ENCODE measurements at places on chromosomes 16 and 17.

DNA sequence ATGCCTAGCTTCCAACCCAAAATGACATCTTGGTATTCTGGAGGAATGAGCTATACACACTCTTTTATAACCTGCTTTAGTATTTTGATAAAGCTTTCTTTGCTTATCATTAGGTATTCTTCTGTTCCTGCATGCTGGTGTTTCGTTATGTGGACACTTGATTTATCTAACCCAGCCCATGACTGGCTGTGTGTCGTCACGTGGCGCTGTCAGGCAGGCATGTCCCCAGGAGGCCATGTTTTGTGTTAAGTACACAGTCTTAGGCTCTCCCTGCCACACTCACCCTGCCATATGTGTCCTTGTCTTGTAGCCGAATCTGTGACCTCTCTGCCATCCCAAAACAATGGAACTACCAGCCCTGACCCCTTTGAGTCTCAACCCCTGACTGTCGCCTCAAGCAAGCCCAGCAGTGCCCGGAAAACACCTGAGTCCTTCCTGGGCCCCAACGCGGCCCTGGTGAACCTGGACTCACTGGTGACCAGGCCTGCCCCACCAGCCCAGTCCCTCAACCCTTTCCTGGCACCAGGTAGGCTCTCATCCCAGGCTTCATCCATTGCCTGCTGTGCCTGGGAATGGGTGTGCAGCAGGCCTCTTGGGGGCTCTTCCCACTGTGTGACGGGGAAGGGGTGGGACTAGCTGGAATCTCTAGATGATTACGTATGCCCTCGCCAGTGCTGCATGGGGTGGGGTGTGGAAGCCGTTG lies 30.8 kb downstream of the B9D1 start:
- ATAC-seq: no peak

DNA sequence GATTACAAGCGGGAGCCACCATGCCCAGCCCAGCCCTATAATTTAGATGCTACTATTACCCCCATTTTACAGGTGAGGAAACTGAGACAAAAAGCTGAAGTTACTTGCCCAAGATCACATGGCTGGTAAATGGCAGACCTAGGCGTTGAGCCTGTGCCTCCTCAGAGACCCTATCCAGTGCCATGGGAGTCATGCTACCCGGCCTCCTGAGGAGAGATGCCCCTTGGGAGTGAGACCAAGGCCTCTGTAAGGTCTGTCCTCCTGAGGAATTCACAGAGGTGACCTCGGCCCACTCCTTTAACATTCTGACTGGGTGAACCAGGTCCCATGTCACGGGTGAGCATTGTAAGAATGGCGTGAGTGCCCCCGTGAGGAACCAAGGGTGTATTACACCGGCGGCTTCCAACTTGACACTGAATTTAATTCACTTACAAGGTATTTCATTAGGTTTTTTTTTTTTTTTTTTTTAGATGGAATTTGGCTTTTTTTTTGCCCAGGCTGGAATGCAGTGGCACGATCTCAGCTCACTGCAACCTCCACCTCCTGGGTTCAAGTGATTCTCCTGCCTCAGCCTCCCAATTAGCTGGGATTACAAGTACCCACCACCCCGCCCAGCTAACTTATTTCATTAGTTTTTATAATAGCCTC lies 95.7 kb downstream of the ABCC6 start:
- peak; percentile 77 for ATAC-seq

- no peak for ATAC-seq
Measured at GRCh38 chr17:80737106-80738019, 192.7 kb downstream of the RPTOR start.

- ATAC-seq: no peak
Measured at GRCh38 chr16:57131351-57131970, 39.1 kb downstream of the CPNE2 start.

DNA sequence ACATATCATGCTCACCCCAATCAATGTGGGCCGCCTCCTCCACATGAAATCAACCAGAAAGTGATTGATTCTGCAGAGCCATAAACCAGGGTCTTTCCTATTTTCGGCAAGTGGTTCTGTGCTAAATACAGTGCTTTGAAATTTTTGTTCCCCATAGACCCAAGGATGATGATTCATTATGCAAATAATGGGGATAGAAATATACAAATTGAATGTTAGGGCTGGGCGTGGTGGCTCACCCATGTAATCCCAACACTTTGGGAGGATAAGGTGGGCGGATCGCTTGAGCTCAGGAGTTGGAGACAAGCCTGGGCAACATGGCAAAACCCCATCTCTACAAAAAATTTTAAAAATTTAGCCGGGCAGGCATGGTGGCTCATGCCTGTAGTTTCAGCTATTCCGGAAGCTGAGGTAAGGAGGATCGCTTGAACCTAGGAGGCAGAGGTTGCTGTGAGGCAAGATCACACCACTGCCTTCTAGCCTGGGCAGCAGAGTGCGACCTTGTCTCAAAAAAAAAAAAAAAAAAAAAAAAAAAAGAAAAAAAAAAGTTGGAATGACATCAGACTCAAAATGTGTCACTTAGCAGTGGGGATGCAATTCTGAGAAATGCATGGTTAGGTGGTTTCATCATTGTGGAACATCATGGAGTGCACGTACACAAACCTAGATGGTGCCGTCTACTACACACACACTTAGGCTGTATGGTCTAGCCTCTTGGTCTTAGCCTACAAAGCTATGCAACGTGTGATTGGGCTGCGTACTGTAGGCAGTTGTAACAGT lies 581.7 kb downstream of the MAF start:
- no peak for ATAC-seq

DNA sequence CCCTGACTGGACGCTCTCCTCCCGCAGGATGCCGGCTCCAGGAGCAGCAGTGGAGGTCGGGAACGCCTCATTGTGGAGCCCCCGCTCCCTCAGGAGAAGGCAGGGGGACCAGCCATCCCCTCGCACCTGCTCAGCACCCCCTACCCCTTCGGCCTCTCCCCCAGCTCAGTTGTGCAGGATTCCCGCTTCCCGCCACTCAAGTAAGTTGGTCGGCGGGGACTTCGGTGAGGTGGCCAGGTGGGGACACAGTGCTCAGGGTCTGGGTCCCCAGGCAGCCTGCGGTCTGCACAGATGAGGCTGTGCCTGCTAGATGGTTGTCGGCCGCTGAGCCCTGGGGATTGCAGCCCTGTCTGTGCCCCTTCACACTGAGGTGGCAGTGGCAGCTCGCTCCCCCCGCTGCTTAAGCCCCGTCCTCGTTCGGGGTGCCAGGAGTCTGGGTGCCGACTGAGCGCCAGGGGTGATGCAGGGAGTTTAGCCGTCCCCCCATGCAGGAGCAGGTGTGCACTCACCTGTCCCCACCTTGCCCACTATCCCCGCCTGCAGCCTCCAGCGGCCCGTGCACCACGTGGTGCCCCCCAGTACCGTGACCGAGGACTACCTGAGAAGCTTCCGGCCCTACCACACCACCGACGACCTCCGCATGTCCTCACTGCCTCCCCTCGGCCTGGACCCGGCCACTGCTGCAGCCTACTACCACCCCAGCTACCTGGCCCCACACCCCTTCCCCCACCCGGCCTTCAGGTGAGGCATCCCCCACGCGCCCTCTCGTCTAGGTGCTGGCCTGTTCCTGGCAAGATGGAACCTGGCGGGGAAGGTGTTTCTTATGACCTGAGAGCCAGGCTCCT lies 34.3 kb downstream of the GINS2 start:
- ATAC-seq: no peak

GRCh38 chr17:45784293-45784740 lies at the start of gene CRHR1:
Gene CRHR1, plus strand, starts transcription at chr17:45784320. Its CDS starts 225 bp downstream, at chr17:45784545.
- ATAC-seq: no peak

DNA sequence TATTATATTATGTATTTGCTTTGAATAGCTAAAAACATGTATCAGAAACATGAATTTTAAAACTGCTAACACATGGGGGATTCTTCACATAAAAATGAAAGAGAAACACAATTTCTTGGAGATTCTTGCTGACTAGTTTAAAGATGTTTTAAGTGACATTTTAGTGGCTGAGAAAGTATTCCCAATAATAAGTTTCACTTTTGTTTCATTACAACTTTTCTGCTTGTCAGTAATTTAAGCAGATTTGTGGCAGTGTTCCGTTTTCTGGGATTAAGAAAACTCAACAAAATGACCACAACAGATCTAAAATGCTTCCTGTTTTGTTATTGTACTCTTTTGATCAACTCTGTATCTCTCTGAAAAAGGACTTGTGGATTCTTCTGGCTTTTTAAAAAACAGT lies 75.9 kb downstream of the NLK start:
- no peak for ATAC-seq

- peak; percentile 82 for ATAC-seq
Measured at GRCh38 chr17:1229349-1229899, 40.8 kb upstream of the BHLHA9 start.

GRCh38 chr16:87435372-87436224 lies 43.5 kb downstream of the MAP1LC3B start:
- ATAC-seq: peak; percentile 67

GRCh38 chr16:25235991-25236390 lies 19.2 kb downstream of the AQP8 start:
- ATAC-seq: no peak

DNA sequence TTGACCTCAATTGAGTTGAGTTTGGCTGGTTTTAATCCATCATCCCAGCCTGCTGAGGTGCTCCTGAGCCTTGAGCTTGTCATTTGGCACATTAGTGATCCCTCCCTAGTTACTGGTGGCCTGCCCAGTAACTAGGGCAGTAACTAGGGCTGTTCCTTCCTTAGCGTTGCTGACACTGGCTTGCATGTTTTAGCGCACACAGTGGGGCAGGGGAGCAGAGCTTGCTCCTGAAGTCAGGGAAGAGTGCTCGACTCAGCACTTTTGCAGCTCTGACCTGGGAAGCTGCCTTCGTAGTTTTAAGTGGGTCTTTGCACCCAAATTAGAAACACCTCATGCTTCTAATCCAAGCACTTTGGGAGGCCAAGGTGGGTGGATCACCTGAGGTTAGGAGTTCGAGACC lies 15.7 kb downstream of the CCDC42 start:
- no peak for ATAC-seq

- no peak for ATAC-seq
Measured at GRCh38 chr16:71712501-71712900, 12.0 kb downstream of the PHLPP2 start.

GRCh38 chr17:64504769-64505339 lies 1.2 kb downstream of the DDX5 start:
- ATAC-seq: no peak

DNA sequence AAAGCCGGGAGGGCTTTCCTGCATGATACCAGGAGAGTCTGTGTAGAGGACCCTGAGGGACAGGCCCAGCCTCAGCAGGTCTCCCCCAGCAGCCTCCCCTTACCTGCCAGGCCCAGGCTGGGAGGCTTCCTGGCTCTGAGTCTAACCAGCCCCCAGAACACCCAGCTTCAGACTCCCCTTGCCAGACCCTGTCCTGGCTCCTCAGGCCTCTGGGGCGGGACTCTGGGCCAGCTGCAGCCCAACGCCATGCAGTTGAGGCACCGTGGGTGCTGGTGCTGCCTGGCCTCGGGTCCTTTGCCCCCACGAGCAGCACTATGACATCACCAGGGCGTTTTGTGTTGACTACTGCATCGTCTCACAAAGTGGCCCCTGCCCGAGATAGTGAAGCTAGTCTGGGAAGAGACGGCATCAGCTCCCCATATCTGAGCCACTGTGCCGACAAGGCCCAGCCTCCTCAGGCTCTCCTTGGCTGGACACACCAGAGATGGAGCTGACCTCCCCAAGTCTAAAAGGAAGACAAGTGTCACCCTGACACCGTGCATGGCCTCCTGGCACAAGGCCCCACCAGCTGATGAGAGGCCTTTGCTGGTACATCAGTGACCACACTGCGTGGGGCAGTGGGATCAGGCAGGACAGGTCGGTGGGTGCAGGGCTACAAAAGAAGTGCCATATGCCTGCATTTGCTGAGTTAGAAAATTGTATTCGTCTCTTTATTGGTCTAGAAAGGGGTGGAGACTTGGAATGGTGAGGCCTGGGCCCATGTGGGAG lies 10.6 kb downstream of the ALDH3A1 start:
- no peak for ATAC-seq

DNA sequence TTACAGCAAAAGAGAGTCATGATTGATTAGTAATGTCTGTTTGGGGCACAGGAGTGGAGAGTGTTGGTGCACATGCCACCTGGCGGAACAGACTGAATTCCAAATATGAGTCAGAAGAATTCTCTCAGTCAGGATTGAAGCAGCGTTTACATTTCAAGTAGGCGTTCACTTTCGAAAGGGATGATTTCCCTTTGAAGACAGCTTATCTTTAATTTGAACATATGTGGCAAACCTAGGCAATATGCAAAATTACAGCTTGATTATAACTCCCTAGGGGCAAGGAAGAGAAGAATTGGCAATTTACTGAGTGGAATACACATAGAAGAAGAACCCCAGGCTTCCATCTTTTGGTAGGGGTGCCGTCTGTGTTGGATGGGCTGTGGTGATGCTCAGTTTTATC lies 235.8 kb downstream of the HAPSTR1 start:
- ATAC-seq: no peak

DNA sequence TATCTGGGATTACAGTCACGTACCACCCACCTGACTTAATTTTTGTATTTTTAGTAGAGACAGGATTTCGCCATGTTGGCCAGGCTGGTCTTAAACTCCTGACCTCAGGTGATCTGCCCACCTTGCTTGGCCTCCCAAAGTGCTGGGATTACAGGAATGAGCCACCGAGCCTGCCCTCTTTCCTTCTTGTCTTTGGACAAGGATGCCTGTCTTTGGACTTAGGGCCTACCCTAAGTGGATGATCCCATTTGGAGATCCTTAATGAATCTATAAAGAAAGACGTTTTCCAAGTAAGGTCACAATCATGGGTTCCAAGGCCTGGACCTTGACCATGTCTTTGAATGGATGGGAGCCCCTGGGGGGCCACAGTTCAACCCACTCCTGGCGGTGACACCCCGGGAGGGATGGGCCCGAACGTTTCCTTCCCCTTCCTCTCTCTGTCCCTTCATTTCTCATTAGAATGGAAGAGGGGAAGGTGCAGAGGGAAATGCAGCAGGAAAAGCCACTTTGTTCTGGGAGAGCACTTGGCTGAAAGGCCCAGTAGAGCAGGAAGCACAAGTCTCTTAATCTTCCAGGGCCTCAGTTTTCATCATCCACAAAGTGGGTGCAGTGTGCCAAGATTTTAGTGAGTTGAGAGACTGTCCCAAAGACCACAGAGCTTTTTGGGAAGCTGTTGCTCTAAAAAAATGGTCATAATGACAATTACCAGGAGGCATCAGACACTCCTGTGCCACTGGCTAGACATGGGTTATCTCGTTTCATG lies 353.3 kb downstream of the SEC14L1 start:
- no peak for ATAC-seq

DNA sequence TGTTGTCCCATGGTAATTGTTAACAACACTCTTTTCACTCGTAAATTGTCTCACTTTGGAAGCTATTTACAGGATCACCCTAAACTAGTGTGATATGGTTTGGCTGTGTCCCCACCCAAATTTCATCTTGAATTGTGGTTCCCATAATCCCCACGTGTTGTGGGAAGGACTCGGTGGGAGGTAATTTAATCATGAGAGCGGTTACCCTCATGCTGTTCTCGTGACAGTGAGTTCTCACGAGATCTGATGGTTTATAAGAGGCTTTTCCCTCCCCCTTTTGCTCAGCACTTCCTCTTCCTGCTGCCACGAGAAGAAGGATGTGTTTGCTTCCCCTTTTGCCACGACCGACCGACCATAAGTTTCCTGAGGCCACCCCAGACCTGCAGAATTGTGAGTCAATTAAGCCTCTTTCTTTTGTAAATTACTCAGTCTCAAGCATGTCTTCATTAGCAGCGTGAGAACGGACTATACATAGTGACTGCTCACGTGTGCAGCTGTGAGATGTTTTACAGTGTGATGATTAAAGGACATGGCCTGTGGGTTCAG lies 34.4 kb downstream of the DNAH3 start:
- ATAC-seq: no peak
